ENCODE measurements at places on chromosomes 16 and 17. TPM values are rescaled to one million over a fixed set of nuclear protein-coding genes. Genes with fewer than 3 reads are reported as not detected.
A peak's percentile ranks its signal among the peaks of the same experiment; 100 is the strongest.

NT5M gene
- 1.6 TPM for total RNA-seq

KCNJ12 gene
- total RNA-seq, result 1.2 TPM

RAB37 gene
- not detected for total RNA-seq

TRAF7 gene
- total RNA-seq, result 92.1 TPM

MKS1 gene
- total RNA-seq, result 12.0 TPM

TOM1L1 gene
- total RNA-seq, result 27.1 TPM

LYRM9 gene
- 3.0 TPM for total RNA-seq

DNA sequence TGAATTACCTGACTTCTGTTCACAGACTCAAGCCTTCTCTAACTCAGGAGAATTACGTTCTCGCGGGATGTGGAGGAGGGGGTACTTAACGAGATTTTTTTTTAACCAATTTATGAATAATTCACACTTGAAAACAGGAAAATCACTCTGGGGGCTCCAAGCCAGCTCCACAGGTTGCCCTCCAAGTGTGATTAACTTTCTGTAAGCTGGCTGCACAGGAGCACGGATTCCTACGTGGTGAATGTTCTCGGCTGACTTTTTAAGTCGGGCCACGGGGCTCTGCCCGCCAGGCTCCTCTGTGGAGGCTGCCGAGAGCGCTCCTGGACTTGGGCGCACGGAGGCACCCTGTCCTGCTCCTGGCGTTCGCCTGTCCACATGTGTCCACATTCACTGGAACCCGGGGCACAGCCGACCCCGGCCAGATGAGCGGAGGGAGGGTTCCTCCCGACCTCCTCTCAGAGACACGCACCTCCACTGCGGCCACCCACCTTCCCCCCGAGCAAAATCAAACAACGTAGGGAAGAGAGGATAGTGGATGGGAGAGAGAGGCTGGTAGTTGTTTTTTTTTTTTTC is 147.1 kb upstream of the CHMP6 start:
- H3K36me3 ChIP-seq, result peaks cover 4% of the 10 kb centered on the region
- DNase-seq, result no peak
- no peak overlapping the region for H3K27ac ChIP-seq

GRCh38 chr17:73799781-73800627 is 155.8 kb upstream of the SDK2 start:
- no peaks in the 10 kb centered on the region for H3K36me3 ChIP-seq
- no peak for DNase-seq
- peaks cover 24% of the 10 kb centered on the region for H3K4me1 ChIP-seq
- H3K4me3 ChIP-seq, result no peak overlapping the region
- H3K27ac ChIP-seq, result no peak overlapping the region

DNA sequence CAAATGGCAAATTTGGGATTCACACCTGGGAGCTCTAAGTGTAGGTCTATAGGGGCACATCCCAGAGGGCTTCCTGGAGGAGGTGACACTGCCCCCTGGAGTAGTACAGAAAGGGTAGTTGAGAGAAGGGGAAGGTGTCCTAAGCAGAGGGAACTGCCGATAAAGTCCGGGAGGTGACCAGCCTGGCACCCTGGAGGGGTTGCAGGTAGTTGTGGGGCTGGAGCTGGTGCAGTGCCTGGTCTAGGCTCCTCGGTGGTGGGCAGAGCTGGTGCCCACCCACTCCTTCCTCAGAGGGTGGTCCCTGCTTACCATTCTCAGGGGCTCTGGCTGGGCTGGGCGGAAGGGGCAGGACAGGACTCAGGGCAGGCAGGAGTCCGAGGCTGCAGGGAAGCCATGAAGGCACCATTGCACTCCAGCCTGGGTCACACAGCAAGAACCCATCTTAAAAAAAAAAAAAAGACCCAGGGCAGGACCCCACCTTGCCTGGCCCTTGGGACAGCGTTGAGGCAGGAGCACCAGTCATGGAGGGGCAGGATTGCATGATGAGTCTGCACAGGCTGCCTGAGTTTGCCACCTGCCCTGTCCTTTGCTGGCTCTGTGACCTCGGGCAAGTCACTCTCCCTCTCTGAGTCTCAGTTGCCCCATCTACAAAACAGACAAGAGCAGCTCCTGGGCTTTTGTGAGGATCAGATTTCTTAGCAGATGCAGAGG is 43.8 kb downstream of the LAT start:
- no peak for DNase-seq
- no peaks in the 10 kb centered on the region for H3K36me3 ChIP-seq
- no peaks in the 10 kb centered on the region for H3K27me3 ChIP-seq
- H3K4me1 ChIP-seq, result peaks cover 15% of the 10 kb centered on the region
- H3K4me3 ChIP-seq, result peak overlapping the region; percentile 39

DNA sequence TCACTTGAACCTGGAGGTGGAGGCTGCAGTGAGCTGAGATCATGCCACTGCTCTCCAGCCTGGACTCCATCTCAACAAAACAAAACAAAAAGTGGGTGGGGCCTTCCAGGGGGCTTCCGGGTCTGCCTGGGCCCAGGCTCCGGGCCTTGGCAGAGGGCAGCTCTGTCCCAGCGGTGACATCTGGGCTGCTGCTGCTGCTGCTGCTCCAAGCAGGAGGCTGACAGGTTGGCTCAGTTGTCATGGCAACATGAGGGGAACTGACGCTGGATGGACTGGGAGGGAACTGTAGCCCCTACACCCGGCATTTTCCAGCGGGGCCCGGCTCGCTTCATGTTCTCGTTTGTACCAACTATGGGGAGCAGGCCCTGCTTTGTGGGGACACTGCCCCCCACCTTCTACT is 4.0 kb downstream of the BAIAP3 start:
- peaks cover 34% of the 10 kb centered on the region for H3K27me3 ChIP-seq
- H3K36me3 ChIP-seq, result no peaks in the 10 kb centered on the region
- no peak overlapping the region for H3K4me3 ChIP-seq

GRCh38 chr17:6101706-6102105 is 31.5 kb downstream of the WSCD1 start:
- H3K27me3 ChIP-seq, result no peaks in the 10 kb centered on the region
- no peak overlapping the region for H3K4me3 ChIP-seq
- no peaks in the 10 kb centered on the region for H3K4me1 ChIP-seq
- H3K36me3 ChIP-seq, result no peaks in the 10 kb centered on the region
- DNase-seq, result no peak
- H3K27ac ChIP-seq, result no peak overlapping the region

GRCh38 chr16:72848028-72848400 is 199.9 kb downstream of the ZFHX3 start:
- H3K36me3 ChIP-seq, result no peaks in the 10 kb centered on the region
- H3K27me3 ChIP-seq, result no peaks in the 10 kb centered on the region
- peak overlapping the region; percentile 80 for H3K27ac ChIP-seq
- H3K4me1 ChIP-seq, result peaks cover 33% of the 10 kb centered on the region
- H3K4me3 ChIP-seq, result no peak overlapping the region

DNA sequence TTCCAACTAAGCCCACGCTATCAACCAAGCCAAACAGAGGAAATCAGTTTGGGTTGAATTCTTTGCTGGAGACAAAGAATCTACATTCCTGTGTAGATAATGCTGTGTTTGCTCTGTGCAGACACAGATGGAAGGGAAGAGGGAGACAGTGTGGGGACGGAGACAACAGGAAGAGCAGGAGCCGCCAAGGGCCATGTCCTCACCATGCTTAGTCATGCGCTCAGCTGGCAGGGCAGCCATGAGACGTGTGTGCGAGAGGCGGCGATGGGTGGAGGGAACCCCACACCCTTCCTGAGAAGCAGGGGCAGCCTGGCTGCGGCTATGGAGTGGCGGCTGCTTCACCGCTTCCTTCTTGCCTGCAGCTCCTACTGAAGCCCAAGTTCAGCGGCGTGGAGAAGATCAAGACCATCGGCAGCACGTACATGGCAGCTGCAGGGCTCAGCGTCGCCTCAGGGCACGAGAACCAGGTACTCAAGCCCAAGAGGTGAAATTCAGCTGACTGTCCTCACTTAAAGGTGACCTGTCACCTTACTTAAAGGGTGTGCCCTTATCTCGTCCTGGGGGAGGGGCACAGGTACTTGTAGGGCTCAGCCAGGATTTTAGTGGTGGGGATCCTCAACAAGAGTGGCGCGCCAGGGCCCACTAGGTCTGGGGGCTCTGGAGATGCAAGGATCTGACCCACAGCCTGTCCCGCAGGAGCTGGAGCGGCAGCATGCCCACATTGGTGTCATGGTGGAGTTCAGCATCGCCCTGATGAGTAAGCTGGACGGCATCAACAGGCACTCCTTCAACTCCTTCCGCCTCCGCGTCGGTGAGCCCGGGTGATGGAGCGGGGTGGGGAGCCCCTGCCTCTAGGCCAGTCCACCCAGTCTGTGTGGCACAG is 47.5 kb downstream of the ADCY7 start:
- peak; percentile 61 for DNase-seq
- H3K4me1 ChIP-seq, result peaks cover 16% of the 10 kb centered on the region
- peaks cover 33% of the 10 kb centered on the region for H3K36me3 ChIP-seq
- H3K27ac ChIP-seq, result peak overlapping the region; percentile 33
- no peaks in the 10 kb centered on the region for H3K27me3 ChIP-seq

- no peak overlapping the region for H3K27ac ChIP-seq
- no peak overlapping the region for H3K4me3 ChIP-seq
- no peak for DNase-seq
- peaks cover 5% of the 10 kb centered on the region for H3K4me1 ChIP-seq
Observed at GRCh38 chr17:74964988-74965622, 7.5 kb downstream of the HID1 start.

DNA sequence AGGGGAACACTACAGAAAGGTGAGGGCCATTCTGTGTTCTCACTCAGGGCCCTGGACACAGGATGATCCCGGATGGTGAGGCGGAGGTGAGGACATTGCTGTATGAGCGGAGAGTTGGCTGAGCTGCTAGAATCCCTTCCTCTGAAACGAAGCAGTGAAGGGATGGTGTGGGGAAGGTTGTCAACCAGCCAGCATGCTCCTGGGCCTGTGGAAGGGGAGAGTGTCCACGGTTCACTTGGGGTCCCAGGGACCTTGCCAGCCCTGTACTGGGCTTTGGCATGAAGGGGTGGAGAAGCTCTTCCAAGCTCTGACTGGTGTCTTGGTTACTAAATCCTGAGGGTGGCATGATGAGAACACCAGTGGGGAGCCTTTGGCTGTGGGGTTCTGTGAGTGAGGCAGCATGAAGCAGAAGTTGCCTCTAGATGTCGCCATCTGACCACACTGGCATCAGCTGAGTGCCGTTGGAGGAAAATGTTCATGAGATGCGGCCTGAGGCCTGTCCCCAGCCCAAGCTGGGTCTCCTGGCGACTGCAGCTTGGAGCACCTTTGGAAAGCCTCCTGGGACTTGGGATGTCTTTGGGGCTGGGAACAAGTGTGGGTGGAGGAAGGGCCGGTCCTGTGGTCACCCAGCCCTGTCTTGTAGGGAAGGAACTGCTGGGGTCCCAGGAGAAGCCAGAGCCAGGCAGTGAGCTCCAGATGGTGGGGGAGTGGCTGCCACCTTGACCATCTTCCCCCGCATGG is 14.8 kb downstream of the PDP2 start:
- no peak overlapping the region for H3K27ac ChIP-seq
- no peaks in the 10 kb centered on the region for H3K36me3 ChIP-seq
- no peaks in the 10 kb centered on the region for H3K27me3 ChIP-seq
- DNase-seq, result peak; percentile 48
- H3K4me1 ChIP-seq, result peaks cover 7% of the 10 kb centered on the region
- no peak overlapping the region for H3K4me3 ChIP-seq

DNA sequence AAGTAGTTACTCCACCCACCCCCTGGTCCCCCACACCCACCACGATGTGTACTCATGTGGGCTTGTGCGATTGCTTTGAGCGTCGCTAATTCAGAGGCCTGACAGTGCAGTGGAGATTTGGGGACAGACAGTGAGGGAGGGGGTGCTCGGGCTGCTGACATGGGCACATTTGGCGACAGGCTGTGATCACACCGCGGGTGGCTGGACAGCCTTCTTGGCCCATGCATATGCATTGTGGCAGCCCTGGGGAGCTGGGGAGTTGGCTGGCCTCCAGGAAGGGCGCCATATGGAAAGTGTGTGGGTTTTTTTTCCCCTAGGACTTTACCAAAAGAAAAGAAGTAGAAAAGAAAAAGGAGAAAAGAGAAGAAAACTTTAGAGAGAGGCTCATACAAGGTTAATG is 275.5 kb upstream of the N4BP1 start:
- H3K27me3 ChIP-seq, result no peaks in the 10 kb centered on the region
- no peak overlapping the region for H3K4me3 ChIP-seq
- no peaks in the 10 kb centered on the region for H3K4me1 ChIP-seq
- DNase-seq, result no peak

DNA sequence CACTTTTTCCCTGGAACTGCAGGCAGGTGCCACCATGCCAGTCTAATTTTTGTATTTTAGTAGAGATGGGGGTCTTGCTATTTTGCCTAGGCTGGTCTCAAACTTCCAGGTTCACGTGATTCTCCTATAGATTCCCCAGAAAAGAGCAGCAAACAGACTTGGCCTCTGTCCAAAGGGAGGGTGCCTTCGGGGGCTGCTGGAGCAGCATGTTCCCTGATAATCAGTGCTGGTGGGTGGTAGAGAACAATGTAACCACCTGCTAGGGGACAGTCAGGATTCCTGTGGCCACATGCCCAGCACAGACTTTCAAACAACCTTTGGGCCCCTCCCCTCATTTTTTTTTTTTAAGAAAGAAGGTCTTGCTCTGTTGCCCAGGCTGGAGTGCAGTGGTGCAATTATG is 14.2 kb upstream of the CCNF start:
- no peak overlapping the region for H3K27ac ChIP-seq
- H3K4me1 ChIP-seq, result peaks cover 8% of the 10 kb centered on the region
- no peak overlapping the region for H3K4me3 ChIP-seq
- peaks cover 13% of the 10 kb centered on the region for H3K27me3 ChIP-seq

GRCh38 chr17:82577300-82577699 is 57.8 kb downstream of the FOXK2 start:
- no peak overlapping the region for H3K27ac ChIP-seq
- no peak for DNase-seq
- no peak overlapping the region for H3K4me3 ChIP-seq
- peaks cover 3% of the 10 kb centered on the region for H3K4me1 ChIP-seq
- peaks cover 25% of the 10 kb centered on the region for H3K36me3 ChIP-seq

DNA sequence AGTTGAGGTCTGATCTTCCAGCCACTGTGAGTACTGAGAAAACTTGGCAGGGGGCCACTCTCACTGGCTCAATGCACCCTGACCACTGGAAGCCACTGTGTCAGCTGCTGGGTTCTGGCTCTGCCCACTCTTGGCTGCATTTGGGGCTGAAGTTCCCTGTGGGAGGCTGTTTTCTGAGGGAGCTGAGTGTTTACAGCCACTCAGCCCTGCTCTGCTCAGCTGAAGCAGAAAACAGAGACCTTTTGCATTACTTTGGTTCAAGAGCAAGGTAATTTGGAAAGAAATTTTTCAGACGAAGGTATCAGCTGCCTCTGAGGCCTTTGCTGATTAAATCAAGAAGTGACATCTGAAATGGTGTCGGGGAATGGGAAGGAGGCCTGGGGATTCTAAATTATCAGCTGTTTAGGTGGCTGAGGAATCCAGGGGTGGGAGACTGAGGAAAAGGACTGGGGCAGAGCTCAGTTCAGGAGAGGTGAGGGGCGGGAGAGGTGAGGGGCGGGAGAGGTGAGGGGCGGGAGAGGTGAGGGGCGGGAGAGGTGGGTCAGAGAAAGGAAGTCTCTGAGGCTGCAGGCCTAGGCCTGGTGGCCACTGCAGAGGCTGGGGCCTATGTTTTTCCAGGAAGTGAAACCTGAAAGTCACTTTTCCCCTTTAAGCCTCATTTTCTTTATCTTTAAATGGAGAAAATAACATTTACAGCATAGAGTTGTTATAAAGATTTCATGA is at the start of gene ACSM5:
Gene ACSM5, plus strand, starts transcription at position 137 of the 723 bp plus-strand sequence. CDS start 1,951 bp downstream, outside the sequence.
- peak within 1 kb of the TSS; percentile 2 for H3K27ac ChIP-seq
- no peaks in the 10 kb centered on the region for H3K4me1 ChIP-seq
- H3K27me3 ChIP-seq, result no peaks in the 10 kb centered on the region
- no peak within 1 kb of the TSS for H3K4me3 ChIP-seq
- DNase-seq, result no peak

- H3K27me3 ChIP-seq, result no peaks in the 10 kb centered on the region
- DNase-seq, result no peak
- peaks cover 2% of the 10 kb centered on the region for H3K36me3 ChIP-seq
- H3K4me1 ChIP-seq, result peaks cover 5% of the 10 kb centered on the region
Observed at GRCh38 chr16:10976634-10977033, 32.3 kb downstream of the CLEC16A start.

All from astrocyte (in vitro differentiated cells and primary cell).